ENCODE measurements at places on chromosomes 2 and 18.

- no peak for DNase-seq
Observed at GRCh38 chr2:157741819-157742484, 113.3 kb upstream of the ACVR1C start.

DNA sequence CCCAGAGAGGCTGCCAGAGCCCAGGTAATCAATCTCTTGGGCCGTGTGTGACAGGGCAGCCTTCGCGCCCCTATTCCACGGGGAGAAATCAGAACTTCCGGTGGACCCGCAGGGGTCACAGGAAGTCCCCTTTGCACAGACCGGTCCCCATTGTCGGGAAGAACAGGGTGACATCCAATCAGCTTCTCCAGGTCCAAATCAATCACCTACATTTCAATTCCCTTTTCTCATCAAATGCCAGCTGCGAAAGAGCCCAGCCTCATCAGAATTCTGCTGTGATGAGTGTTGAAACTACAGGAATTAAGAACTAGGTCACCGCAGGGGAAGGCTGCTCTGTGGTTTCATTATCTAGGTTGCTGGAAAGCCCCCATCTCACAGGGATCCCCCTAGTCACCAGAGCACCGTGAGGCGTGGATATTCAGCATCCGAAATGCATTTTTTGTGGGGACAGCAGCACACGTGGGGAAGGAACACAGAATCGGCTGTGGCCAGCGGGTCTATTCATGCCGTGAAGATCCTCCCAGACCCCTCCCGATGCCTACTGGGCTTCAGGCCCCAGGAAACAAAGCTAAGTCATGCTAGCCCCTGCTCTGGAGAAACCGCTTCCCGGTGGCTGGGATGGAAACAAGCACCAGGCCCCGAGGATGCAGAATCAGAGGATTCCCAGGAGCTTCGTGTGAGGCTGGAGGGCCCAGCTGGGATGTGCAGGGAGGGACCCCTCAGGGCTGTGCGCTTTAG, 193.7 kb upstream of the ID2 start:
- DNase-seq = peak; percentile 13

GRCh38 chr18:2337552-2338141, 233.7 kb downstream of the METTL4 start:
- peak; percentile 9 for DNase-seq

- no peak for DNase-seq
Observed at GRCh38 chr2:74725287-74725686, 71.2 kb downstream of the SEMA4F start.

GRCh38 chr18:38186491-38186890, 620.9 kb upstream of the CELF4 start:
- DNase-seq = no peak

- no peak for DNase-seq
Observed at GRCh38 chr2:123853161-123853560, 171.9 kb upstream of the CNTNAP5 start.

- no peak for DNase-seq
Observed at GRCh38 chr18:77111951-77112746, 20.4 kb downstream of the MBP start.

DNA sequence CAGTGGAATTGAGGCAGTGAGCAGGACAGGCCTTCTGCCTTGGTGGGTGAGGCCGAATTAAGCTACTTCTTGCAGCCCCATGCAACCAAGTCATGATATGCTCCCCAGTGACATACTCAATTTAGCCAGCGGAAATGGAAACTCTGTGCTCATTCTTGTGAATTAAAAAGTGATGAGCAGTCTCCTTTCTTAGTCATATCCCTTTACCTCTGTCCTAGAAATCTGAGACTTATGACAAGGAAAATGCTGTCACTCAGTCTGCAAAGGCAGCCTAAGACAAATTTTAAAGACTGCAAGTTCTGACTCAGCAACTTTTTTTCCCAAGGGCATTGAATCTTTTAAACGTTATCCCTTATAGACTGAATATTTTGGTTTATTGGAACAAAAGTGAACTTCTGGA, 218.2 kb downstream of the SH3BP4 start:
- peak; percentile 82 for DNase-seq

DNA sequence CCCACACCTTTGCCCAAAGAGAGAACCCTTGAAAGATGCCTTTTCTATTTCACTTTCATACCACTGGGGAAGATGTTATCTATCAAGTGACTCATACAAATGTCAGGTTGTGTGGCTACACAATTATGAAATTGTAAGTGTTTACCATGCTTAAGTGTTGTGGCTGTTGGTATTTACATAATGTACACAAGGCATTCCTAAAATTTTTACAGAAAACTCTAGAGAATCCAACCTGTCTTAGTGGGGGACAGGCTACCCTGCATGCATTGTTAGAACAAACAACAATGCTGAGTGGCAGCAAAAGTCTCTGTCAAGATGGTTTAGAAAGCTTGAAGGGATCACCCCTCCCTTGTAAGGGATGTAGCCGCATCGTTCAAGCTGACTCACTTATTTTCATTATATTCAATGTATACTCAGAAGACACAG, 5.5 kb upstream of the MGAT4A start:
- no peak for DNase-seq

DNA sequence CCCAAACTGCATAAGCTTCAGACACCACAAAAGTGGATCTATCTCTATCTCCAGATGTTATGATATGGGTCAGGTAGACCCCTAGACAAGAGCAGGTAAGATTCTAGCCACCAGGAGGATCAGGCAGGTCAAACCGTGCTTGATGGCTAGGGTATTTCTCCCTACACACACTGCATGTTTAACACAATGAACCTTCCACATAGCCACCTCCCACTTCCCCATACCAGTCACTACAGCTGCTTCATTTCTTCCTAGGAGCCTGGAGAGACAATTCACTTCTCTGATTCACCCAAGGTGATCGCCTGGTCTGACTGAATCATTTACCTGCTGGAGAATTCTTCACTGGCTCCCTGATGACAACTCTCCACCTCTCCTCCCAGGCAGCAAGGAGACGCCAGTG, 66.0 kb upstream of the MYCN start:
- no peak for DNase-seq

GRCh38 chr18:75107196-75107930, 101.6 kb downstream of the PTGR3 start:
- no peak for DNase-seq

DNA sequence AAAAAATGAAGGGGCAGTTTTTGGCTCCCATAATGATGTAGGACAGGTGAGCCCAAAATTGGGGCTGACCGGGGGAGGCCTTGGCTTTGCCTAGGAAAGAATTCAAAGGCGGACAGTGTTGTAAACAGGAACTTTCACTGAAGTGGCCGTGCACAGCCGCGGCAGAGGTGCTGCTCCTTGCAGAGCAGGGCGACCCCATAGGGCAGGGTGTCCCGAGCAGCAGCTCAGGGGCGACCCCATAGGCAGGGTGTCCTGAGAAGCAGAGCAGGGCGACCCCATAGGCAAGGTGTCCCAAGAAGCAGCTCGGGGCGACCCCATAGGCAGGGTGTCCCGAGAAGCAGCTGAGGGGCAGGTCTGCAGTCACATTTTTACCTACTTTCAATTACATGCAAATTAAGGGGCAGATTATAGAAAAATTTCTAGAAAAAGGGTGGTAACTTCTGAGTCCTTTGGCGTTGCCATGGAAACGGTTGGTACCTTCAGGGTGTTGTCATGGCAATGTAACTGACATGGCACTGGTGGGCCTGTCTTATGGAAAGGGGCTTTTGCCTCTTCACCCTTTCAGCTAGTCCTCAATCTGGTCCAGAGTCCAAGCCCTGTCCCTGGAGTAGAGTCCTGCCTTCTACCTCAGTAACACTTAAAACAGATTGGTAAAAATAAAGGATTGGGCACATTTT, 134.5 kb downstream of the FBXO15 start:
- DNase-seq = no peak

DNA sequence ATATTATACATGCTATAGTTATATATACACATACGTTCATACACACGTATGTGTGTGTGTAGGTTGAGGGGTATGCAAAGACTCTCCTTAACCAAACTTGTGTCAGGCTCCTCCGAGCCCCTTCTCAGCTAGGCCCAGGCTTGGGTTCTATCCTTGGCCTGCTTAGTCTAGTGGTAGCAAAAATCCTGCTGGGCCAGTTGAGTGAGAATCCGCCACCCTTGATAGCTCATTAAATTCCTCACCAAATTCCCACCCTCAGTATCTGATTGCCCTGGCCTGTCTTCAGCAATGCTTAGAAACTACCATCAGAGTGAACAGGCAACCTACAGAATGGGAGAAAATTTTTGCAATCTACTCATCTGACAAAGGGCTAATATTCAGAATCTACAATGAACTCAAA, 126.5 kb downstream of the TSN start:
- DNase-seq = no peak

- DNase-seq = peak; percentile 83
Observed at GRCh38 chr2:112692495-112692911, 28.3 kb upstream of the NT5DC4 start.

DNA sequence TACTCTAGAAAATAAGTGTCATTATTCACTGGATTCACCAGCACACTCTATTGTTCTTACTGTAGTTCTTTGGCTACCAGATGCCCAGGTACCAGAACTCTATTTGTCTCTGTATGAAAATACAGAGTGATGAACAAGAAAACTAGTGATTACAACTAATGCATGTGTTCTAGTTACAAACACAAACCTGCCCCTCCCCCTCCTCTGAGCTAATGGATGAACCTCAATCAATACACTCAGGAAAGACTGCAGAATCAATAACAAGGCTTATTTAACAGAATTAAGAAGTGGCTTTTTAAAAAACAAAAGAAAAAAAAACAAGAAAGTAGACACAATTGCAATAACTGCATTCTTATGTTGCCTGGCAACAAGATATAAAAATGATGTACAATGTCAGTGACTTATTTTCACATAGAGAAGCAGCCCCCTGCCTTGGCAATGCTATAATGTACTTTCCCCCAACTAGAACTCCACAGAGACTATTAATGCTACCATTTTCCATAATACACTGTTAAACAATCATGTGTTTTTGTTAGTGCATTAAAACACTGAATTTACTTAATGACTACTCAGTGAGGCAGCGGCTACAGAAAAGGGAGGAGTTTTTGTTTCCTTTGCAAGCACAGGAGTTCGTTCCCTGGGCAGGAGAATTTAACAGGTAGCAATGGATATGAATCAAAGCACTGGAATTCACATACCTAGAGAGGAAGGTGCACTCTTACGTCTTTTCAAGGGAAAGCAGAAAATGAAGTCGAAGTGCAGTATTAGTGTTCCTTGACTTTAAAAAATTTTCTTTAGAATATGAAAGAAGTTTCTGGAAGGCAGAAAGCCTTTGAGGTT, 318.8 kb upstream of the REV1 start:
- DNase-seq = no peak

DNA sequence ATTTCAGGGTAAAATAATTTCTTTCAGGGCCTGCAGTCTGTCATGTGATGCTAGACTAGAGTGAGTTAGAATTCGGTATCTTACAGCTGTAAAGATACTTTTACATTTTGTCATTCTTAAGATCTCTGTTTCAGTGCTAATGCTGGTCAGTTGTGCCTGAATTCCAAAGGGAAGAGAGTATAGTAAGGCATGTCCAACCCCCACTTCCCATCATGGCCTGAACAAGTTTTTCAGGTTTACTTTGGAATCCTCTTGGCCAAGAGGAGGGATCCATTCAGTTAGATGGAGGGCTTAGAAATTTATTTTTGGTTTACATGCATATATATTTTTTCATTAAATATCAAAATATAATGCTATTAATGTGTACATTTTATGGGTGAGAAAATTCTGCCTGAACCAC, 596.6 kb downstream of the XIRP2 start:
- no peak for DNase-seq

- no peak for DNase-seq
Observed at GRCh38 chr2:109270505-109271312, 141.7 kb downstream of the SH3RF3 start.

DNA sequence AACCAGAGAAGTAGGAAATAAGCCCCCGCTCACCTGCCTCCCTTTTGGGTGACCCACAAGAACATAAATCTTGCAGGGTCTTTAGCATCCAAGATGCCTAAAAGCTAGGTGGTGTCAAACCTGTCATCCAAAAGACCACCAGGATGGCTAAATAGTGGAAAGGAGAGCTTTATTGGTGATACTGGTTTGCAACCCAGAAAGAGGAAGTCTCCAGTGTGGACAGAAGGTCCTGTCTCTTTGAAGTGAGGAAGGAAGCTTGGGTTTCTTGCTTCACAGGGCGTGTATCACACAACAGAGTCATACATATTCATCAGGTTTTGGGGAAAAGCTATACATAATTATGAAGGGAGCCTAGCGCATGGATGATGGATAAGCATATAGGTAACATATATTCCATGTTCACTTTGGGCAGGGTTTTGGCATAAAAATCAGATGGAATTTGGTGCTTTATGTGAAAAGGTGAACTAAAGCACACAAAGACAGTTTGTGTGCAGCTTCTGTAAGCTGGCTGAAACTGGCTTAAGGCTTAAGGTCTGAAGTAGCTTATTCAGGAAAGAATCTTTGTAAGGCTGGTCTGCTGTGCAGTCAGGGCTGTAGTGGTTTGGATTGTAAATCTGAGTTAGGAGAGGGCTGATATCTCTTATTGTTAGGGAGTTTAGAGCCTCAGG, 102.2 kb upstream of the MSH2 start:
- no peak for DNase-seq

DNA sequence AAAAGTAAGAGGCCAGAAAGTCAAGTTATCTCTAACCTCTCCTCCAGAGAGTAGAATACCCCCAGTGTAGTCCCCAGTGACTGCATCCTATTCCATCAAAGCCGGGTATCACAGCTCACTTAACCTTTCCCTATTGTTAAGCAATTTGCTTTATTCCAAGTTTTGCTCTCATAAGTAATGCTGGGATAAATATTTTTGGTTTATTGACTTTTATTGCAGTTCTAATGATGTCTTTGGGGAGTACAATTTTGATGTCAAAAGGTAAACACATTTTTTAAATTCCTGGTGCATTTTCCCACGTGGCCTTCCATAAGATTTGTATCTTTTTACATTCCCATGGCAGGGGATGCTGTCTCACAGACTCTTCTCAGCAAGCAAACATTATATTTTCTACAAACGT, 43.3 kb downstream of the CMPK2 start:
- peak; percentile 52 for DNase-seq

- no peak for DNase-seq
Observed at GRCh38 chr18:9779630-9780029, 71.5 kb downstream of the RAB31 start.

DNA sequence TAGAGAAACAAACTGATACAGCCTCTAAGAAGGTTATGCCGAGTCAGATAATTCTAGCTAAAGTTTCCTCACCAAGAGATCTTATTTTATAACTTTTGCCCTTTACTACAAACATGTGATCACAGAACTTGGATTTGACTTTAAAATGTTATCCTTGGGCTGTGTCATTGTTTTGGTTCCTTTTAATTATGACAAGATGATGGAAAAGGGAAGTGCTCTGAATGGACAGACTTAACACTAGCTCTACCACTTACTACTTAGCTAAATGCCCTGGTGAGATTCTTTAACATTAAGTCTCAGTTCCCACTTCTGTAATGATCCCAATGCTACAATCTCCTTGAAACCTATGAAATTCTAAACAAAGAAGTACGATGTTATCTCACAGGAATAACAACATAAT, 69.9 kb downstream of the RTTN start:
- no peak for DNase-seq

GRCh38 chr2:162925595-162925994, 87.0 kb upstream of the KCNH7 start:
- no peak for DNase-seq

GRCh38 chr2:133886735-133887675, 318.7 kb upstream of the NCKAP5 start:
- DNase-seq = peak; percentile 88

- no peak for DNase-seq
Observed at GRCh38 chr2:160457588-160457987, 36.0 kb downstream of the RBMS1 start.

GRCh38 chr2:220269367-220269766, 641.9 kb downstream of the SLC4A3 start:
- DNase-seq = no peak

GRCh38 chr2:7997279-7997678, 684.6 kb upstream of the ID2 start:
- no peak for DNase-seq
